Daoy (cell line): ENCODE measurements at places on chromosomes 2 and 18. TPM values are rescaled to one million over a fixed set of nuclear protein-coding genes. Genes with fewer than 3 reads are reported as not detected.

Gene OR6B2
- not detected in 2 replicates for total RNA-seq

Gene RAB6C
- total RNA-seq, result not detected in 2 replicates

DNA sequence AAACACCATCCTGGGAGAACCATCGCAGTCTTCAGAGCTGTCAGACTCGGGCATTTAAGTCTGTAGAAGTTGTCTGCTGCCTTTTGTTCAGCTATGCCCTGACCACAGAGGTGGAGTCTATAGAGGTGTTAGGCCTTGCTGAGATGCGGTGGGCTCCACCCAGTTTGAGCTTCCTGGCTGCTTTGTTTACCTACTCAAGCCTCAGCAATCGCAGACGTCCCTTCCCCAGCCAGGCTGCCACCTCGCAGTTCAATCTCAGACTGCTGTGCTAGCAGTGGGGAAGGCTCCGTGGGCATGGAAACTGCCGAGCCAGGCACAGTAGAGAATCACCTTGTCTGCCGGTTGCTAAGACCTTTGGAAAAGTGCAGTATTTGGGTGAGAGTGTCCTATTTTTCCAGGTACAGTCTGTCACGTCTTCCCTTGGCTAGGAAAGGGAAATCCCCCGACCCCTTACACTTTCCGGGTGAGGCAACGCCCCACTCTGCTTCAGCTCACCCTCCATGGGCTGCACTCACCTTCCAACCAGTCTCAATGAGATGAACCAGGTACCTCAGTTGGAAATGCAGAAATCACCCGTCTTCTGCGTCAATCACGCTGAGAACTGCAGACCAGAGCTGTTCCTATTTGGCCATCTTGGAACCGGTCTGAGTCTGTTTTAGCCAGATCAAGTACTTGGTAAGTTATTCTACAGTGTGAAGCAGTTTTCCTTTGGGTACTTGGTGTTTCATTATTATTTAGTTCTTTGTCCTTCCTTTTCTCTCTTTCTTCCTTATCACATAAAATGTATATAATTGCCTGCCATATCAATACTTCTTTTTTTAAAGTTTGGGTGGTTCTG lies 71.5 kb downstream of the CDC42EP3 start:
- no peak for DNase-seq

DNA sequence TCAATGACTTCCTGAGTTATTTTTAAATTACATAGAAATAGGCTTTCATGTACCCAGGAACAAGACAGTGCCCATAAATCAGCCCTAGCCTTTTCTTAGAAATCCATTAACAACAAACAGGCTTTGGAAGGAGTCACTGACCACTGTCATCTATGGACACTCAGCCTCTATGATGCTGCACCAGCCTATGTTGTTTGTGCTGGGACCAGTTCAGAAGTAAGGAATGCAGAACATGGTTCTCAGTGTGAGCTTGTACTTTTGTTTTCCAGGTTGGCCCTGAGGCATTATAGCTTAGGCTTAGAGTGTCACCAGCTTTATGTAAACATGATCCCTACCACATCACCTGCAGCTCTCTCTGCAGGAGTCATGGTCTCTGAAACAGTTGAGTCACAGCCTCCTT lies 335.7 kb upstream of the CDH7 start:
- DNase-seq, result no peak

- DNase-seq, result peak; percentile 72
These were observed 7.4 kb downstream of the IL36A start for GRCh38 chr2:113012436-113013335.

DNA sequence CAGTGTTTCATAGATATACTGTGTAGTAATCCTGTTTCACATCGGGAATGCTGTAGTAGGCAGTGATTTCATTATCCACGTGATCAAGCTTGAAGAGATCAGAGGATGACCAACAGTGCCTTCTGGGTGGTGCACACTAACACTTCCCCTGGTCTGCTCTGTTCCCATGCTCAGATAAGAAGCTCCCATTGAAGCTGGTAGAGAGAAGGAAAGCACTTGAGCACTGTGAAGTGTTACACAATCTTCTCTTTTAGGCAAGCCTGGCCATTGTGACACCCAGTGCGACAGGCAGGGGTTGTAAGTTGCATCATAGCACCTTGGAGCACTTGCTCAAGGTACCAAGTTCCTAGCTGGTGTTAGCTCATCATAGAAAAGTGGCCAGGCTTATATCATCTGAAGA lies 30.6 kb upstream of the GPD2 start:
- peak; percentile 4 for DNase-seq

DNA sequence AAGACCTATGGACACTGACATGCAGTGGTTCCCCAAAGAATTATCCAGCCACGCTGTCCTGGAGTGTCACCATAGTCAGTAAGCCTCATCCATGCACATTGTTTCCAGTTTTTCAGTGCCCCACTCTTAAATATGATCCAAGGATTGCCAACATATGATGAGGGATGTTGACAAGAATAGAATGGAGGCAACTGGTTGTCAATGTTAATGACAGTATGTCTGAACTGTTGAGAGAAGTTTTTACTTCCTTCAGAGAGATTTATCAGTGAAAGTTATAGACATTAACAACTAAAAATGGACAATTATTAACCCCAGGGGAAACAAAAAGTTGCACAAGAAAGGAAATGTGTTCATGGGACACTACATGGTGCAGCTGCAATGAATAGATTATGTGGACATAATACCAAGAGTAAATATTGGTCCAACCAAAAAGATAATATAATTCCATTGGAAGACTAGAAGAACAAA lies 69.9 kb downstream of the CYP26B1 start:
- DNase-seq, result no peak

GRCh38 chr2:18046558-18047212 lies 168.2 kb downstream of the KCNS3 start:
- peak; percentile 11 for DNase-seq

DNA sequence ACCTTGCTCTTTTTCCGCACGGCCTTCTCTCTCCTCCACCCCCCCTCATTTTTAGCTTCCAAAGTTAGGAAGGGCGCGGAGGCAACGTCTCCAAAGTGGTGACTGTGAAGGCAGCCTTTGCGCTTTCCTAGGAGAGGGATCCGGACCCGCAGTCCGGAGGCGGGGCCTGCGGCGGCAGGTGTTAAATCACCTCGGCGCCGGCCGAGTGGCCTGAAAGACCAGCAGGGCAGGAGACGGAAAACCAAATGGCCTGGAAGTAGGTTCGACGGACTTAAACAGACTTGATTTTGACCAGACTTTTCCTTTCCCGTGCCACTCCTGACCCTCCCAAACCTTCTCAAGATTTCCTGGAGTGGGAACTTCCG lies 615 bp downstream of the GORASP2 start:
- peak; percentile 41 for DNase-seq

DNA sequence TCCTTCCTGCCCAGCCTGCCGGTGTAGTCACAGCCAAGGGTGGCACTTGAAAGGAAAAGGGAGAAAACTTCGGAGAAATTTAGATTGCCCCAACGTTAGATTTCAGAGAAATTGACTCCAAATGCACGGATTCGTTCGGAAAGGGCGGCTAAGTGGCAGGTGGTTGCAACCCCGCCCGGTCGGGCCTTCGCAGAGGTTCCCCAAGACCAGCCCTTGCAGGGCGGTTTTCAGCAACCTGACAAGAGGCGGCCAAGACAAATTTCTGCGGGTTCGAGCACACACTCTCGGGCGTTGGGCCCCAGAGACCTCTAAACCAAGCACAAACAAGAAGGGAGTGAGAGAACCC lies 4.8 kb downstream of the ONECUT2 start:
- no peak for DNase-seq
